A172 (cell line): ENCODE measurements at places on chromosomes 3 and 15. TPM values are rescaled to one million over a fixed set of nuclear protein-coding genes. Genes with fewer than 3 reads are reported as not detected.

GRCh38 chr15:63576441-63576840, 20.7 kb upstream of the FBXL22 start:
- no peak for DNase-seq

Gene TRIM71
- total RNA-seq: under 0.01 and 0.05 TPM in 2 replicates

Gene PCLAF
- 173 and 180 TPM in 2 replicates for total RNA-seq

Gene LDHAL6B
- not detected in 2 replicates for total RNA-seq

DNA sequence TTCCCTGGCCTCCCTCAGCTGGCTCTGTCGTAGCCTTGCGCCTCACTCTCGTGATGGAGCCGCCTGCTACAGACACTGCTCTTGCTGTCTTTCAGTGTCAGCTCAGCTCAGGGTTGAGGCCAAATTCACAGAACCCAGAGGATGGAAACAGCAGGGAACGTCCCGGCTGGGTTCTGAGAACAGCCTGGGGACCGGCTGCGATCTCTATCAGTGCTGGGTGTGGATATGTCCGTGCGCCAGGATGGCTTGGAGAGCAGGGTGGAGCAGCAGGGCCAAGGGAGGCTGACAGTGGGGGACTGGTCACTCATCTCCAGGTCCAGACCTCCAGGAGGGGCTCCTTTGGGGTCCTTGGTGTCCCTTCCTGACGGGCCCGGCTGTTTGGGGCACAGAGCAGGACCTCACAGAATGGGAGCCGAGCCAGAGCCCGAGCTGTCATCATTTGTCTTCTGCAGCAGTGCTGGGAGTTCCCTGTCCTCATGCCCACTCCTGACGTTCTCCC, 18.4 kb downstream of the KLF15 start:
- no peak for DNase-seq

Gene RTP1
- total RNA-seq: not detected in 2 replicates

DNA sequence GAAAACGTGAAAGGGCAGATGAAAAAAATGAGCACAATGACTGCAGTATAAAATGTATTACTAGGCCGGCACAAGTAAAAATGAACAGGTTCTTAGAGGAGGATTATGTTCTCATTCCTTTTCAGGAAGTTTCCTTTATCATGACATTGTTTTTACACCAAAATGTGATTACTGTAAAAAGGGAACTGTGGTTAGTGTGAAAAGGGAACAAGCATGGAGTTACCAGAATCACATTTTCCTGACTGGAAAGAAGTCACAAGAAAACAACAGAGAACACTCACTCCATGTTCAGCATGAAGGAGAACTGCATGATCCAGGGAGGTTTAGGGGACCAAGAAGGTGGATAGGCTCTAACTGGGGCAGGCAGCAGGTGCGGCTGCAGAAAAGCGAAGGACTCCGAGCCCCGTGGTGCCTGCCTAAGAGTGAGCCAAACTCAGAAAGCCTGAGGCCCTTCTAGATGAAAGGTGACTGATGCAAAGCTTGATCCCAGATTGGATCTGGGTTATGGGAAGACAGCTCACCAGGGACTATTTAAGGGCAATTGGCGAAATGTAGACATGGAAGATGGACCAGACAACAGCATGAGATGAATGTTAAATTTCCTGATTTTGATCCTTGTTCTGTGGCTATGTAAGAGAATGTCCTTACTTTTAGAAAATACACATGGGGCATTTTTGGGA, 77.3 kb downstream of the CCR1 start:
- no peak for DNase-seq

- no peak for DNase-seq
Measured at GRCh38 chr3:197408177-197408957, 110.0 kb upstream of the DLG1 start.

Gene CPLX3
- not detected in 2 replicates for total RNA-seq

Gene GOLGA6B
- total RNA-seq: not detected in 2 replicates

- no peak for DNase-seq
Measured at GRCh38 chr3:37123292-37123691, 51.1 kb downstream of the LRRFIP2 start.

DNA sequence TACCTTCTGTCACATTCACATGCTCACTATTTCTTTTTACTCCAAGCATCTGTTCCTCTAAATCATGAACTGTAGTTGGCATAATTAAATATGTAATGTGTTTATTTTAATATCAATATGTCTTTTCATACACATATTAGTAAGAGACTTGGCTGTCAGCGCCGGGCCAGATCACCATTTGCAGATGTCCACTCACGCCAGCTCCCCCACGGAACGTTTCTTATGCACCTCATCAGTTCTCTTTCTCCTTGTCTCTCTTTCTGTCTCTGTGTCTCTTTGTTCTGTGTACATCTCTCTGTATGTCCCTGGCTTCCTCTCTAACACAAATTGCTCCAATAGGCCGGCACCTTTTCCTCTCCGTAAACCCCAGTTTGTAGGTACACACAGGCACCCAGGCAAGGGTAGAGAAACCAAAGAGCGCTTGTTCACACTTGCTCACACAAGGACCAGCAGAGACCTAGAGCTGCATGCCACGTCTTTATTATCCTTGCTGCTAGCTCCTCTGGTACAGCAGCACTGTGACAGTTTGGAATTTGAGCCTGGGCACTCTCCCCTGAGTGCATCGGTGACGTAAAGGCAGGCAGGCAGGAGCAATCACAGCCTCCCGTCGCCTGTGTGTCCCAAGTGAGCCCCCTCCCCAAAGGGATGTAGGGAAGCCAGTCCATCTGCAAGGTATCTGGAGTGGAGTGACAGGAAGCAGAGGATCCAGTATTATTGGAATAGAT, 40.4 kb downstream of the CACNA1D start:
- no peak for DNase-seq

- DNase-seq: peak; percentile 55
Measured at GRCh38 chr3:134291319-134292254, 40.9 kb upstream of the RYK start.
